Stimulated activated CD8-positive, alpha-beta memory T cell treated with anti-CD3 and anti-CD28 coated beads, Interleukin-4, amount 100 ng/mL, for 1 hour (primary cell): ENCODE measurements at places on chromosomes 3 and 15.

GRCh38 chr15:80434926-80435720 is 30.9 kb downstream of the ARNT2 start:
- no peak for DNase-seq

DNA sequence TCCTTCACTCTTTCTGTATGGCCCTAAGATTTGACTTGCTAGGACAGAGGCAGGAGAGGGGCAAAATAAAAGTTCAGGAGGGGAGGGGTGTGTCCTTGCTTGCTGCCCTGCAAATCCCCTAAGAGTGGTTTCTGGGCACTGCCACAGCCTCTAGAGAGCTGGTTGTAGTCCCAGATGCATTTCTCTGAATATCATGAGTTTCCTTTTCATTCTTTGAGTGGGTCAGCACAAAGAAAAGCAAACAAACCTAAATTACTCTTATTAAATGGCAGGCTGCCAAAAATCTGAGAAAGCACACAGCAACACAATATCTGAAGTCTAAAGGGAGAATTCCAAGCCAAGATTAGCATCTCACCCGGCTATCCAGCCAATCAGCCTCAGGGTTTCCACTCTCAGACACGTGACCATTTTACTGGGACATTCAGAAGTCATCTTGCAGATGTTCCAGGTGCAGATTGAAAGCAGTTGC is 919.3 kb downstream of the TUSC7 start:
- no peak for DNase-seq

DNA sequence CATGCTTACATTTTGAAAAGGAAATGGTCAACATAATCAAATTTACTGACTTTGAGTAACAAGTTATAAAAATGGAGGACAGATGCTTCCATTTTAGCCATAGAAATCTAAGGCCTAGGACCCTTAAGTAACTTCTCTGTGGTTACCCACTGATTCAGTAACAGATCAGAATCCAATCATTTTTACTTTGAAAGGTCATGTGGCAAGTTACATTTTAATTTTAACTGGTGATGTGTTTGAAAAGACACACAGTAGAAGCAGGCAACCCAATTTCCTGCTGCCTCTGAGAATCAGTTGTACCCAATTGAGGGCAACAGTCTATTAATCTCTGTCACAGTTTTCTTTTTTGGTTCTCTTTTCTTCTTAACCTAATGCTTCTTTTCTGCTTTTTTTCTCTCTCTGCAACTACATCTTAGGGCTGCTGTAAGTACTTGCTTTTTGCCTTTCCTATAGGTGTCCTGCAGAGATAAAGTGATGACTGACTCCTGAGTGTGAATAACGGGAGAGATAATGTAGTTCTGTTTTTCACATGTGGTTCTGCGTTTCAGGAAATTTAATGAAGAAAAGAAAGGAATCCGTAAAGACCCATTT is 3.3 kb downstream of the ZWILCH start:
- DNase-seq: no peak

GRCh38 chr3:113097960-113098447 is 107.2 kb downstream of the GTPBP8 start:
- no peak for DNase-seq

- no peak for DNase-seq
Observed at GRCh38 chr3:184942735-184943134, 130.8 kb downstream of the VPS8 start.

DNA sequence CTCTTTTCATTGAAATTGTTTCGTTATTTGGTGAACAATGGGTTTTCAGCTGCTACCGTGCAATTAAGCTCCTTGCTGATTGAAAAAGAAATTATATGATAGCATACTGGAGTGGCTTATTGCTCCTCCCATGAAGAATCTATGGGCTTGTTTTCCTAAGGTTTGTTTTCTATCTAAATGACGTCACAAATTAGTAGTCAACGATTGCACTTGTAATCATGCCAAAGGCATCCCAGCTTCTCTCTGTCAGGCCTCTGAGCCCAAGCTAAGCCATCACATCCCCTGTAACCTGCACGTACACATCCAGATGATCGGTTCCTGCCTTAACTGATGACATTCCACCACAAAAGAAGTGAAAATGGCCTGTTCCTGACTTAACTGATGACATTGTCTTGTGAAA is 388.0 kb upstream of the LMCD1 start:
- no peak for DNase-seq

GRCh38 chr3:48187579-48188265 is 495 bp downstream of the CDC25A start:
- DNase-seq: no peak

DNA sequence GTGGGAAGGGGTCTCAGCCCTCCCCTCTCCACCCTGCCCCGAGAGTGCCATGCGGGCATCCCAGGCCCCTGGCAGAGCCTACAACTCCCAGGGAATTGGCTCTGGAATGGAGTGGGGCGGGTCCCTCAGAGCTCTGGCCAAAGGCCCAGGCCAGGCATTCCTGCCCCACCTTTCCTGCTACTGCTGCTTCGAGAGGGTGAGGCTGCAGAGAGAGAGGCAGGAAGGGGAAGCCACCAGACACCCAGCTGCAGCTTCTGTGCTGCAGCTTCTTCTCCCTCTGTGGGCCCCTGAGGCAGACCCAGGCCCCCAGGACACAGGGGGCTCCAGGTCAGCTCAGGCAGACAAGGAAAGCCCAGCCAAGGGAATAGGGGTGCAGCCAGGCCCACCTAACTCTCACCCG is 2.7 kb downstream of the ALS2CL start:
- DNase-seq: no peak

DNA sequence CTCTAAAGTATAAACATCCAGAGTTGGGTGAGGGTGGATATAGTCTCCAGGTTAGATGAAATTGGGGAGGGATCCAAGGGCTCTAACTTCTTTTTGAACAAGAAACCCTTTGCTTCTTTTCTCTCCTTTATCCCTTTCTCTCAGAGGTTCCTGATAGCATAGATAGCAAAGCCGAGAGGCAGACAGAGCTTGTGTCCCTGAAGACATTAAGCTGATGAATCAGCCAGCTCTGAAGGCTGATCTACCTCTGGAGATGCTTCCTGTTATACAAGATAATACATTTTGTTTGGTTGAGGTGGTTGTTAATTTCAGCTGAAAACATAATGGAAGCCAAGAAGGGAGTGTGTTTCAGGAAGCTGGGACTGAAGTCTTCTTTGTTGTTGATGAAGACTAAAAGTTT is 193.2 kb downstream of the PDCD6IP start:
- no peak for DNase-seq

- no peak for DNase-seq
Observed at GRCh38 chr3:128537091-128537703, 44.2 kb upstream of the GATA2 start.

DNA sequence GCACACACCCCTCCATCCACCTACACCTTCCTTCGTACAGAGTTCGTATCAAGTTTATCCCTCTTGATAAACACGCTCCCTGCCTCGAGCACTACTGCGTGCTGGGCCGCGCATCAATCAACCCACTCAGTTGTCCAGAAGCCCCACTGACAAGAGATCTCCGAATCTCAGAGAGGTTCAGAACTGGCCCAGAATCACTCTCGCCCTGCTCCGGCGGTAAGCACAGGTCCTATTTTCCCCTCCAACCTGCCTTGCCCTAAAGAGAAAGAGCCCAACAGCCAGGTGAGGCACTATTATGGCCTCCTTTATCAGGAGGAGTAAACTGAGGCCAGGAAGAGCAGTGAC is 494 bp upstream of the NISCH start:
- DNase-seq: no peak

- DNase-seq: no peak
Observed at GRCh38 chr3:14875411-14876175, 56.8 kb downstream of the FGD5 start.

GRCh38 chr15:60469893-60470641 is 8.9 kb downstream of the ICE2 start:
- no peak for DNase-seq

GRCh38 chr3:195133013-195133412 is 137.9 kb downstream of the XXYLT1 start:
- DNase-seq: no peak
